Stimulated activated CD8-positive, alpha-beta memory T cell treated with anti-CD3 and anti-CD28 coated beads, Interleukin-4, amount 100 ng/mL, for 4 hours (primary cell): ENCODE measurements at places on chromosomes 5 and 9.

DNA sequence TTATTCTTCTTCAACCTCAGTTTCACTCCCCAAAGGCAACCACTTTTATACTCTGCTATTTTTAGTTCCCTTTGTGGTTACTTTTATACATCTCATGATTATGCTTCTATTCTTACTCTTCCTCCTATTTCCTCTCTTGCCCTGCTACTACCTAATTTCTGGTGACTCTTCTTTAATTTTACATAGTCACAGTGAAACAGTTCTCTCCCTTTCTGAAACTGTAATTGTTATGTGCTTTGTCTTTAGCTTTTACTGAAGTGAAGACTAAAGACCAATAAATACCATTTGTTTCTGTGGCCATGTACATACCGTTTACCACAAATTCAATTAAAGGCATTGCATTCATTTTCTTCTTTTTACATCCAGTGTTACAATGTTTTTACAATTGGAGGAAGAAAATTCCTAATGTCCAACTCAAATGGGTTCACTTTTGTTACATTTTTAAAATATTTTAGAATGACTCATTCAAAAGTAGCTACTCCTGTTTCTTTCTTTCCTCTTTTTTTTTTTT, 410.6 kb downstream of the PSAT1 start:
- DNase-seq: no peak

DNA sequence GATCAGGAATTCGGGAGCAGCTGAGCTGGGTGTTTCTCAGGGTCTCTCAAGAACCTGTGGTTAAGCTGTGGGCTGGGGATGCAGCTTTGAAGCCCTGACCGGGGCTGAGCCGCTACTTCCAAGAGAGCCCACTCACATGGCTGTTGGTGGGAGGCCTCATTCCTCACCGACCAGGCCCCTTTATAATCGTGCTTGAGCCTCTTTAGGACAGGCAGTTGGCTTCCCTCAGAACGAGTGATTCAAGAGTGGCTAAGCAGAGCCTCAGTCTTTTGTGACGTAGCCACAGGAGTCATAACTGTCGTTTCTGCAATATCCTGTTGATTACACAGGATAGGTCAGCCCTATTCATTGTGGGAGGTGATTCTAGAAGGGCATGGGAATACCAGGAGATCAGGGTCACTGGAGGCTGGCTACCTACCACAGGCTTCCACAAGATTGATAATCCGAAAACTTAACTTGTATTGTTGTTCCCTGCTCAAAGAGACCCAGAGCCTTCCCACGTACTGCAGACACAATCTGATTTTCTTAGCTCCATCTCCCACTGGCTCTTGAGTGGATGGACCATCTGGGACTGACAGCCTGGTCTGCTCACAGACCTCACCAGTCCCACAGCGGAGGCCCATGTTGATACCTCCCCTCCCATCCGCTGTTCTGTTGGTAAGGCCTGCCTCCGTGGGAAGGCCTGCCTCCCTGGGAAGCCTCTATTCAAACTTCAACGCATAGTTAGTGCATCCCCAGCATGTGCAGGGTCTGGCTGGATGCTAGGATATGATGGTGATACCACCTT, 3.0 kb upstream of the ERGIC1 start:
- DNase-seq: no peak

GRCh38 chr5:150492621-150493020, 15.3 kb upstream of the NDST1 start:
- DNase-seq: no peak

- DNase-seq: no peak
Measured at GRCh38 chr9:31119890-31120454, 1264.5 kb upstream of the ACO1 start.

- DNase-seq: no peak
Measured at GRCh38 chr9:73845539-73845938, 651.6 kb upstream of the RORB start.

DNA sequence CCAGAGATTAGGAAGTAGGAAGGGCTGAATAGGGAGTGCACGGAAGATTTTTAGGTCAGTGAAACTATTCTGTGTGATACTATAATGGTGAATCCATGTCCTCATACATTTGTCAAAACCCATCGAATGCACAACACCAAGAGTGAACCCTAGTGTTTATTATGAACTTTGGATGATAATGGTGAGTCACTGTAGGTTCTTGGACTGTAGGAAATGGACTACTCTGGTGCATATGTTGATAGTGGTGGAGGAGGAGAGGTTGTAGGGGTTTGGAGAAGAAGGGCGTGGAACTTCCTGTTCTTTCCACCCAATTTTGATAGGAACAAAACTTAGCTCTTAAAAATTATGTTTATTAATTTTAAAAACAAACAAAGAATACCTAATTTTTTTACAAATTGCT, 14.3 kb downstream of the CTSL start:
- no peak for DNase-seq

DNA sequence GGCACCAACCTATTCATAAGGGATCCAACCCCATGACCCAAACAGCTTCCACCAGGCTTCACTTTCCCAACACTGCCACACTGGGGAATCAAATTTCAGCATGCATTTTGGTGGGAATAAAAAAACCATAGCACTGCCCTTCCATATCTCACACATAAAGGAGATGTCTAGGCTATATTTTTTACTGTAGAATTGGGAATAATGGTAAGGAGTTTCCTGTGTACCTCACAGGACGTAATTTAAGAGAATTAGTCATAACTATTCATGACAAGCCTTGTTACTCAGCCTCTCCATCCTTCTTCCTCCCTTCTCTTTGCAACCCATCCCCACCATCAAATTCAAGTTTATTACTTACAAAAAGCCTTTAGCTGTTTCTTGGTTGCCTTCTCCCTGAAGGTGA, 352.1 kb downstream of the MLLT3 start:
- DNase-seq: no peak

GRCh38 chr5:113093558-113093957, 117.0 kb downstream of the DCP2 start:
- DNase-seq: no peak

DNA sequence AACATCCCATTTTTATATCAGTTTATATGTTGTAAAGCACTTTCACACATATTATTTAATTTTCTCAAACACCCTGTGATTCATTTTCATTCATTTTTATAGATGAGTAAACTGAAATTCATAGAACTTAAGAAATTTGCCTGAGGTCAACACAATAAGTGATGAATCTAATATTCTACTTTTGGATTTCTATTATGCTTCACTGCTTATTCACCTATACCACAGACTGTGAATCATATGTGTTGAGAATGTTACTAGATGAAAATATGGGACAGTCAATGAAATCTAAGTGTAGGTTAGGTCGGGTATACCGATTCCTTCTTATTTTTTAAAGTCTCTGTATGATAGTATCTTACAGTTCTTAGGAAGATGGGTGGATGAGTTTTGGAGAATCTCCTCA, 24.8 kb downstream of the CDC37L1 start:
- no peak for DNase-seq
